ENCODE measurements at places on chromosomes 13 and 19. TPM values are rescaled to one million over a fixed set of nuclear protein-coding genes. Genes with fewer than 3 reads are reported as not detected.

The CTU1 gene
- 2.2 TPM for polyA plus RNA-seq

DNA sequence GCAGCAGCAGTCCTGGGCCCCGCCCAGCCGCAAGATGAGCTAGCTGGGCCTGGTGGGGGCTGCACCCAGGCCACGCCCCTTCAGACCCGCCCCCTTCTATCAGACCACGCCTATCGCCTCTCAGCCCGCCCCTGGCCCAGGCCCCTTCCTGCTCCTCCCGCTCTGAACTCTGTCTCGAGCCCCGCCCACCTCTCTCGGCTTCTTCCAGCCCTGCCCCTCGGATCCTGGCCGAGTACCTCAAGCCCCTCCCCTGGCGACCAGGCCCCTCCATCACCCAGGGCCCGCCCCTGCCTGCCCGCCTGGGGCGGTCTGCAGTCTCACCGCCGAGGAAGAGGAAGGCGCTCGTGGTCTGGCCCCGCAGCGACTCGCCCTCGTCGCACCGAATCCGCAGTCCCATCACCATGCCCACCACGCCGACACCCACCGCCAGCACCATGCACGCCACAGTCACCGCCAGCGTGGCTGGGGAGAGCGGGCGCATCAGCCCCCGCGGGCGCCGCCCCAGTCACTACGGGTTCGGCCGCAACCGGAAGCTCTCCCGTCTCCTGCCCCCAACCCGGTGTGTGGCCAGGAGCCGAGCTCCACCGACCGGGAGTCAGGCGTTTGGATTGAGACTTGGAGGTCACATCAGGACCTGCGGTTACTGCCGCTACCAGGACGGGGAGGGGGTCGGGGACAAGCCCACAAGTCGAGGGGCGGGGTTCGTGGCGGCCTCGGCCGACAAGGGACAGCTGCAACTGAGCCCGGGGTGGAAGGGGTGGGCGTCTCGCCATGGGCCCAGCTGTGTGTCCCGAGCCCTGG is 1.0 kb downstream of the CLDND2 start:
- peak; percentile 95 for DNase-seq

- DNase-seq, result no peak
Observed at GRCh38 chr13:36685927-36686326, 12.1 kb downstream of the SERTM1 start.

DNA sequence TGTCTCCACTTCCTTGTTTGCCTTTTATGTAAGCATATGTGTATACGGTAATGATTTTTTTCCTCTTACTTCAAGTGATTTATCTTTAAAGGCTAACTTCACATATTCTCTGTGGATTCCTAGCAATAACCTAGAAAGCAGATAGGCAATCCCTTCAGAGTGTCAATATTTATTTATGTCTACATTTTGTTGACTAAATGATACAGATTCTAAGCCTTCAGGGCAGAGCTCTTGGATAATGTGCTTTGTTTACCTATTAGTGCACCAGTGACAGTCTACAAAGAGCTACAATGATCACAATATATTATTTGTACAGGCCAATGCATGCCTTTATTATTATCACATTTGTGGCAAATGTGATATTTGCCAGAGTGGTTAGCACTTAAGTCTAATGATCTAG is 406.2 kb downstream of the EFNB2 start:
- DNase-seq, result no peak

DNA sequence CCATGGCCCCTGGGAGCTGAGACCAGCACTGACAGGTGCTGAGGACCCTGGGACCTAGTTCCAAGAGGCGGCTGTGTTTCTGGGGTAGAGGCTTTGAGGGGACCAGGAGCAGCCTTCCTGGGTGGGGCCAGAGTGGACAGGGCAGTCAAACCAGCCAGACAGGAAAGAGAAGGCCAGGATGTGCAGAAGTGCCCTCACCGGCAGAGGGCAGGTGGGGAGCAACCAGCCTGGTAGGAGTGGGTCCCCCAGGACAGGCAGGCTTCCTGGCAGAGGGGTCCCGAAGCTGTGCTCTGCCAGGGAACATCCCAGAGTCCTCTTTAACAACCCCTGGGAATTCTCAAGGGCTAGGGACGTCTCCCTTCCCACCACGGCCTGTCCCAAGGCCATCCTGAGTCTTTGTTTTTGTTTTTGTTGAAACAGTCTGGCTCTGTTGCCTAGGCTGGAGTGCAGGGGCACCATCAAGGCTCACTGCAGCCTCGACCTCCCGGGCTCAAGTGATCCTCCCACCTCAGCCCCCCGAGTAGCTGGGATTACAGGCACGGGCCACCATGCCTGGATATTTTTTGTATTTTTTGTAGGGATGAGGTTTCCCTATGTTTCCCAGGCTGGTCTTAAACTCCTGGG is 3.0 kb upstream of the HIPK4 start:
- no peak for DNase-seq

DNA sequence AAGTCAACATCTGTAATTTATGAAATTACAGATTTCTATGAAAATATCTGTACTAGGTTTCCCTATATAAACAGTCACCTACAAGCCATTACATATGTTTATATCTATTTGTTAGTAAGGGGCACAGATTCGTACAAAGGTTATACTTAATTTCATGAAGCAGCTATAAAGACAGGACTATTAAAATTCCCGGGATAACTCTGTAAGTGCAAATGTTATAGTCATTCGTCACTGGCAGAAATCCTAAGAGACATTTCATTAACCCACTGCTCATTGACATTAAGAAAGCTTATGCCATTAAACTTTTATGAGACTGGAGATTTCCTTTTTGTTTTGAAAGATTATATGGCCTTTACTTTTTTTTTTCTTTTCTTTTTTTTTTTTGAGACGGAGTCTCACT is 122.9 kb downstream of the MYO16 start:
- no peak for DNase-seq

GRCh38 chr13:32988608-32989289 is 27.5 kb upstream of the KL start:
- DNase-seq, result no peak

DNA sequence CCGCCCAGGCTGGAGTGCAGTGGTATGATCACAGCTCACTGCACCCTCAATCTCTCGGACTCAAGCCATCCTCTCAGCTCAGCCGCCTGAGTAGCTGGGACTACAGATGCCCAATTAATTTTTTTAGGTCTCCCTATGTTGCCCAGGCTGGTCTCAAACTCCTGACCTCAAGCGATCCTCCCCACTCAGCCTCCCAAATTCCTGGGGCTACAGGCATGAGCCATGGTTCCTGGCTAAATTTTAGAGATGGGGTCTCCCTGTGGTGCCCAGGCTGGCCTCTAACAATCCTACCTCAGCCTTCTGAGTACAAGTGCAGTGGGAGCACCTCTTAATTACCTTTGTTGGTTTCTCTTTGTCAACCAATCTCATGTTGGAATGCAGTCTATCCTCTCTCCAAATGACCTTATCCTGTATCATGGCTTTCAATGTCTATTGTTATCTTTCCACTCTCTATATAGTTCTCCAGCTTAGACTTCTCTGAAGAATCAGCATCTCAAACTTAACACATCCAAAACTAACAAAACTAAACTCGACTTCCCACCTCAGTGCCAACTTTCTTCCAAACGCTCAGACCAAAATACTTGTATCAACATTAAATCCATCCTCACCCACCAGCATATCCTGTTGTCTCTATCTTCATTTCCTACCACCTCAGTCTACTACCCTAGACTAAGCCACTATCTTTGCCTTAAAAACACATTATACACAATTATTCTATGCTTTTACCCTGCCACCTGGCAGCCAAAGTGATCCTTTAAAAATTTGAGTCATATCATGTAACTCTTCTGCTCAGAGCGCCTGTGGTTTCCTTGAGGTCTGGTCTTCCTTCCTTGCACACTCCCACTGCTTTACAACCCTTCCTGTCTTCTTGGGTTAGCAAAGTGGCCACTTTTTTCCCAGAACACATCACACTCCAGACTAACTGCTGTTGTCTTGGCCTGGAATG is 6.7 kb downstream of the TPT1 start:
- no peak for DNase-seq

DNA sequence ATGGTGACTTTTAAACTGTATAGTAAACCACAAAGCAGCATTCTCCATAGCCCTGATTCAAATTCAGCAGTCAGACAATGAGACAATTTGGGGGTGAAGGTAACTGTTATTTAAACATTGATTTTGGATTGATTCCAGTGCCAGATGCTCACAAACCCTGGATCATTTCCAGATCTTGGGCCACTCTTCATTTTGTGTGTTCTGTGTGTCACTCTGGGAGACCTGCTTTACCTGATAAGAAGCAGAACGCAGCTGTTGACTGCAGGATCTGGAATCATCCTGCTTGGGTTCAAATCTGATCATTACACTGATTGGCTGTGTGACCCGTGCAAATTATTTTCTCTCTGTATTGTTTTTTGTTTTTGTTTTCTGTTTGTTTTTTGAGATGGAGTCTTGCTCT is 4.0 kb upstream of the PCDH8 start:
- DNase-seq, result no peak

The ATP1A3 gene
- polyA plus RNA-seq, result not detected

GRCh38 chr19:16263141-16263761 is 61.4 kb upstream of the KLF2 start:
- DNase-seq, result no peak

The CLDN10 gene
- polyA plus RNA-seq, result 114 TPM

The LRRC4B gene
- 12.6 TPM for polyA plus RNA-seq

GRCh38 chr19:3898426-3898825 is 17.9 kb downstream of the ATCAY start:
- DNase-seq, result no peak

DNA sequence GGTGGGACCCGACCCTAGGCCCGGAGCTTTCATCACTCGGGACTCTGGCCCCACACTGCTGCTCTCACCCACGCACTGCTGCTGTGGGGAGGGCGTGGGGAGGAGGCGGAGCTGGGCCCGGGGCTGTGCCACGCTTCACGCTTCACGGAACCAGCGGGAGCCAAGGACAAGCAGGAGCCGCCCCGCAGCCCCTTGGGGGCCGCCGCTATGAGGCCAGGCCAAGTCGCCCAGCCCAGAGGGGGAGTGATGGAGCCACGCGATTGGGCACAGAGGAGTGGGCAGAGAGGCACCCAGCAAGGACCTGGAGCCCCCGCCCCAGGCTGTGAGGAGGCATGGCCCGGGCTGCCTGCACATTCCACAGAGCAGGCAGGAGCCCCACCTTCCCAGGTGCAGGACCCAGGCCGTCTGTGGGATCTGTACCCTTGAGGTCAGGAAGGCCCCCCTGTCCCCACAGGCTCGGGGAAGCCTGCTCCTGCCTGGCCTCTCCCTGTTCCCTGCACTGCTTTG is 10.2 kb upstream of the SUPT20H start:
- DNase-seq, result no peak

The ZNF497 gene
- 3.5 TPM for polyA plus RNA-seq

DNA sequence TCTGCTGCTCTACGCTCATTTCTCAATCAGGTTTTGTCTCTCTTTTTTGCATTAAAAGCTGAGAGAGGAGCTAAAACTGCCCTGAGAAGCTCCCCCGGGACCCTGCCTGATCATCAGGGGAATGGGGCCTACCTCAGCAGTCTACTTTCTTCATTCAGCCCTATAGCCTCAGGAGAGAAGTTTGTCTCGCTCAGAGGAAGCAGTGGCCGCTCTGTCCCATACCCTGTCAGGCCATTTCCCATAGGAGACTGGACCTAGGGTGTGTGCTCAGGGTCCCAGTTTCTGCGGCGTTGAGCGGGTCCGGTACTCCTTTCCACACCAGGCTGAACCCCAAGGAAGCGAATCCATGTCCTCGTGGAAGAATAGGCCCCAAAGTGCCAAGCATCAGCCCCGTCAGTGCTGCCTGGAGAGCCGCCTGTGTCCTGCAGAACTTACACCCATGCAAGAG is 21.7 kb downstream of the UBE2L5 start:
- no peak for DNase-seq

- DNase-seq, result no peak
Observed at GRCh38 chr13:89852570-89852969, 1494.9 kb upstream of the MIR17HG start.

The TMEM255B gene
- polyA plus RNA-seq, result 4.8 TPM

DNA sequence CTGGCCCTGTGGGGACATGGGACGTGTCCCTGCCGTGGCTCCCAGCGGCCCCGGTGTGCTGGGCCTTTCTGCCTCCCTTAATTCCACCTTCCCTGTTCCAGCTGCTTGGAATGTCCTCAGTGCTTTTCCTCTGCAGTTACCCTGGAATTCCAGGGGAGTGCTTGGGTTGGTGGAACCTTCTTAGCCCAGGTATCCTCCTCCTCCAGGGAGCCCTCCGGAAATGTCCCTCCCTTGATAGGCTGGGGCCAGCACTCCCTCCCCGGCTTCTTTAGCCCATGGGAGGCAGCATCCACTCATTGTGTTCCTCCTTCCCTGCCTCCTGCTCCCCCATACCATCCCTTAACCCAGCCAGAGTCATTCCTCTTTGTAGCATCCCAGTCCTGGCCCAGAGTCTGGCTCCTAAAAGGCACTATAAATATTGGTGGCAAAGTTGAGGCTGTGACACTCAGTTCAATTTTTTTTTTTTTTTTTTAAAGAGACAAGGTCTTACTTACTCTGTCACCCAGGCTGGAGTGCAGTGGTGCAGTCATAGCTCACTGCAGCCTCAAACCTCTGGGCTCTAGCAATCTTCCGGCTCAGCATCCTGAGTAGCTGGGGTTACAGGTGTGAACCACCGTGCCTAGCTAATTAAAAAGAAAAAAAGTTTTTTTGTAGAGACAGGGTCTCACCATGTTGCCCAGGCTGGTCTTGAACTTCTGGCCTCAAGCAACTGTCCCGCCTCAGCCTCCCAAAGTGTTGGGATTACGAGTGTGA is 13.7 kb upstream of the SLC7A10 start:
- no peak for DNase-seq

DNA sequence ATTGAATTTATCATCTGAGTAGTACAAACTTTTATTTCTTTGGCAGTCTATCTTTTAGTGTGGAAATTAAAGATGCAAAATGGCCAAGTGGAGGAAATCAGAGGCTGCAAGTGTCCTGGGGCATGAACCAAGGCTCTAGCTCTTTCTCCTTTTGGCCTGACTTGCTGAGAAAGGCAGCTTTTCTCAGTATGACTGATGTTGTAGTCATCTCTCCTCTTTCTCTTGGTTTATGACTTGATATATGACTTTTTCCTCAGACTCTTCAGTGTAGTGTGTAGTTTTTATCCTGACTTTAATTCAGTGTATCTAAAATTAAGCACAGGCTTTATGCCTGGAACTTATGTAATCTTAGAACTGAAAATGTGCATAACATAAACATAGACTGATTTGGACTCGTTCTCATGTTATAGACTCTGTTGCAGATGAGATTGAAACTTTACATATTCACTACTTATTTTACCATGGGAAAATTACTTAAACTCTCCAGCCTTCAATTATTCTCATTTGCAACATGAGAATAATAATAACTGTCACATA is 65.7 kb downstream of the SLITRK5 start:
- no peak for DNase-seq

DNA sequence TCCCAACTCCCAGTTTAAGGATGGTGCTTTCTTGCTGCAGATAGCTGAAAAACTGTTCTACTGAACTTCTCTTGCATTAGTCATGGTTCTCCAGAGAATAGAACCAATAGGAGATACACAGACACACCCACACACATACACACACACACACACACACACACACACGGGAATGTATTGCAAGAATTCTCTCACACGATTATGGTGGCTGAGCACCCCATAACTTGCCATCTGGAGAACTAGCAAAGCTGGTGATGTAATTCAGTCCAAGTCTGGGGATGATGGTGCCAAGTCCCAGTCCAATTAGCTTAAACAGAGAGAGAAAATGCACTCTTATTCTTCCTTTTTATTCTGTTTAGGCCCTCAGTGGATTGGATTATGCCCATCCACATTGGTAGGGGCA is 643.9 kb downstream of the DIAPH3 start:
- no peak for DNase-seq

All from right renal cortex interstitium (tissue), 3 donors.